ENCODE measurements at places on chromosomes 7 and 10. TPM values are rescaled to one million over a fixed set of nuclear protein-coding genes. Genes with fewer than 3 reads are reported as not detected.

The CLEC2L gene
- 1.5 TPM for total RNA-seq

The ADAM8 gene
- 4.8 TPM for total RNA-seq

The IFIT1 gene
- 0.63 TPM for total RNA-seq

GRCh38 chr10:7311218-7311849 lies 99.5 kb downstream of the SFMBT2 start:
- DNase-seq, result no peak

- no peak for DNase-seq
Observed at GRCh38 chr7:66250711-66251110, 45.6 kb downstream of the TPST1 start.

DNA sequence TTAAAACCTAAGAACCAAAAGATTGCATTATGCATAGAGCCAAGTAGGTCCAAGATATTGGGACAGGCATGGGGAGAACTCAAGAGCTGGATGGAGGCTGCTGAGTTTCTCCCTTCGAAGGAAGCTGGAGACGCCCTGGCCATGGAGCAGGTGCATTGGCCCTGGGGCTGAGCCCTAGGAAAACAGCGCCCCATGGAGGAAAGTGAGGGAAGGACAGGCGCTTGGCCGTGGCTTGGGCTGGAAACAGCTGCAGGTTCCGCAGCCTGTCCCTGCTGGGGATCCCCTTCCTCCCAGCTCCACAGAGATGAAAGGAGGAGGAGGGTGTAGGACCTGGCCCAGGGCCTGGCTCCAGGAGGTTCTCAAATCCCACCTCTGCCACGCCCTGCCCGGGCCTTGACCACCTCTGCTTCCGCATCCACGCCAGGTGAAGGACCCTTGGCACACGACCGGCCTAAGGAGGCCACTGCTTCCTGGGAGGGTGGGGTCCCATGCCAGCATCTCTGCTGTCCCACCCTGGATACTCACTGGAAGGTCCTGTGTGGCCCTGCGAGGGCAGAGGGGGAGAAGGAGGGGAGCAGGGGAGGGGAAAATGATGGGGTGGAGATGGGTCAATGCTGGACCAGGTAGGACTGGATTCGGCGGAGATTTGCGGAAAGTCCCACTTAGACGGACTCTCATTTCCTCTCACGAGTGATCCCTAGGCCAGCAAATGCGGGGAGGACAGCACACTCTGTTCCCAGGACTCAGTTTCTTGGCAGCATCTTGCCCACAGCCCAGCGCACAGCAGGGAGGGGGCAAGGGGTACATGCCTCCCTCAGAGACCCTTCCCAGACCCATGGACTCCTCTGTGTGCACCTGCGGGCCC lies 258.6 kb upstream of the TCERG1L start:
- peak; percentile 94 for DNase-seq

DNA sequence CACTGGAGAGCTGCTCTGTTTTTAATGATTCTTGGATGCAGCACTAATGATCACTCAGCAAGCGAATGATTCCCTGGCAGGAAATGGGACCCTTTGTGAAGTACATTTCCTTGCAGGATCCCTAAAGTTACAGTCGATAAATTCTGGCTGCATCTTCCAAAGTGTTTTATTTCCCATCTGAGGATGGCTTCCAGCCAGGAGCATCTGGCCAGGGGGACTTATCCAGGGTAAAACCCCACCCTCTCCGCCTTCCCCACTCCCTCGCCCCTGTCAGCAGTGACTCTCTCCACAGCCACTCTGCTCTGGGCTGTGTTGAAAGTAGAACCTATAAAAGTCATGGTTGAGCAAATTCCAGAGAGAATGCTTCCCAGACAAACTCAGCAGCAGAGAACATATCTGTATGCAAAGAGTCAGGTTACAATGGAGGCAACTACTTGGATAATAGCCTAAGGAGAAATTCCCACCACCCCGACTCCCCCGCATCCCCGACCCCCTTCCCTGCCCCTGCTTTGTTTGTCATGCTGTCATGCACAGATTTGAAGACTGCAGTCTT lies 111.0 kb upstream of the ANLN start:
- DNase-seq, result peak; percentile 71
